CD4-positive, alpha-beta T cell treated with Interleukin-2 at 100 ng/mL for 4 hours (primary cell): ENCODE measurements at places on chromosomes 16 and 17.

GRCh38 chr17:45656527-45657181 is 127.5 kb upstream of the CRHR1 start:
- no peak for DNase-seq

- no peak for DNase-seq
Measured at GRCh38 chr17:55708175-55708974, 14.3 kb downstream of the TMEM100 start.

DNA sequence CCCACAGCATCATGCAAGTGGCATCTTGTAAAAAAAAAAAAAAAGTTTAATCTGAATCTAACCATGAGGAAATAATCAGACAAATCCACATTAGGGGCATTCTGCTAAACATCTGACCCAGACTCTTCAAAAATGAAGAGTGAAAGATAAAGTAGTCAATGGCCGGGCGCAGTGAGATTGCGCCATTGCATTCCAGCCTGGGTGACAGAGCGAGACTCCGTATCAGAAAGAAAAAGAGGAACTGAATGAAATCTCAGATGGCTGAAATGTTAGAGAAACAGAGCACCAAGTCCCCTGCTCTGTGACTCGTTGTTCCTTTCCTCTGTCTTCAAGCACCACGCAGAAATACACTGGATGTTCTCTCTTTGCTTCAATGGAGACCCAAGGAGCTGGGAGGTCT is 12.7 kb upstream of the RNF135 start:
- no peak for DNase-seq

GRCh38 chr17:29682987-29683386 is 60.3 kb upstream of the CORO6 start:
- DNase-seq: no peak

DNA sequence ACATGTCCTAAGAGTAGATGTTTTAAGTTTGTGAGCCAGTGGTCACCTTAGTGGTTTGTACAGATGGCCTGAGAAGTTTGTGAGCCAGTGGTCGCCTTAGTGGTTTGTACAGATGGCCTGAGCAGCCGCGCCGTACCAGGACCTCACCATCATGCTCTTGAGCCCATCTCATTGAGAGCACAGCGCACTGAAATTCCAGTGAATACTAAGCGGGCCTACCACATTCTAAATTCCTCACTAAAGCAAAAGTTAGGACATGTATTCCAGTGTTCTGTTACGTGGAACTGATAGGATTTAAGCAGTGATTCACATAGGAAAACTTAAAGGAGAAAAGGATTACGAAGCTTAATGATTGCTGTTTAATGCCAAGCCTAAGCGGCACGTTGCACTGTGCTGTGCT is 3.9 kb downstream of the USP10 start:
- no peak for DNase-seq

GRCh38 chr17:81456091-81456490 is 56.5 kb downstream of the ACTG1 start:
- no peak for DNase-seq

- DNase-seq: no peak
Measured at GRCh38 chr17:66775271-66775670, 59.6 kb upstream of the CACNG5 start.

DNA sequence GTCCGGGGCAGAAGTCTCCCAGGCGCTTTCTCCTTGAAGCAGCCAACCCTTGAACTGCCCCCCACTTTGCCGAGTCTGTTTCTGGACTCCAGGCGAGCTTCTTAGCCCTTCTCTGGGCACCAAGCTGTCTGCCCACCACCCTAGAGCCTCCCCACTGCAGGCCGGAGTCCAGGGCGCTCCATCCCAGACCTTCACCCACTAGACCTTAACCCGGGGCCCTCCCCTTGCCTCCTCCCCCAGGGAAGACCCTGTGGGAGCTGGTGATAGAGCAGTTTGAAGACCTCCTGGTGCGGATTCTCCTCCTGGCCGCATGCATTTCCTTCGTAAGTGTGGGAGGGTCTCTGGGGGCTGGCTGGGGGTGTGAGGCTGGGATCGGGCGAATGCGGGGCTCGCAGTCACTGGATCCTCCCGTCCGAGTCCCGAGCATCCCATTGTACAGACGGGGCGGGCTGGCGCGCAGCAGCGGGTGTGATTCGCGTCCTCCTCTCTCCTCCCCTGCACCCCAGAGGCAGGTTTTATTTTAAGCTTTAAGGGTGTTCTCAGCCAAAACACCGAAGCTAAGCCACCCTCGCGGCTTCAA is 1.1 kb downstream of the ATP2A1 start:
- no peak for DNase-seq

- DNase-seq: no peak
Measured at GRCh38 chr17:17422641-17423040, 54.2 kb upstream of the MED9 start.

DNA sequence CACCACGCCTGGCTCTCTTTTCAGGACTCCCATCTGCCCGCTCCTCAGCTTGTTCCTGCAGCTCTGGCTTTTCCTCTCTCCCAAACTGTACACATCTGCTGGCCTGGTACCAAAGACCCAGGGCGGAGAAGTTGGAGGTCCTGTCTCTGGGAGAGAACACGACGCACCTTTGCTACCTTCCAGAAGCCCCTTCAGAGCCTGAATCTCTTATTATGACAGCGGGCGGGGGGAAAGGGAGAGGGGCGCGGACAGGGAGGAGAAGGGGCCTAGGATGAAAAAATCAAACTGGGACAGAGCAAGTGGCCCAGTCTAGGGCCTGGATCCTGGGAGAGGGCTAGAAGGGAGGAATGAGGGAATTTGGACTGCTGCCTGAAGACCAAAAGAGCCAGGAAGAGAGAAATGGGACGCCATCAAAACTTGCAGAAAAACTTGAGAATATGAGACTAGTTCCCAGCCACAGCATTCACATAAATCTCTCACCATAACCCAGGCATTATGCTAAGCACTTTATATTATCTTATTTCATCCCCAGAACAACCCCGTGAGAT is 2.5 kb upstream of the PER1 start:
- no peak for DNase-seq

DNA sequence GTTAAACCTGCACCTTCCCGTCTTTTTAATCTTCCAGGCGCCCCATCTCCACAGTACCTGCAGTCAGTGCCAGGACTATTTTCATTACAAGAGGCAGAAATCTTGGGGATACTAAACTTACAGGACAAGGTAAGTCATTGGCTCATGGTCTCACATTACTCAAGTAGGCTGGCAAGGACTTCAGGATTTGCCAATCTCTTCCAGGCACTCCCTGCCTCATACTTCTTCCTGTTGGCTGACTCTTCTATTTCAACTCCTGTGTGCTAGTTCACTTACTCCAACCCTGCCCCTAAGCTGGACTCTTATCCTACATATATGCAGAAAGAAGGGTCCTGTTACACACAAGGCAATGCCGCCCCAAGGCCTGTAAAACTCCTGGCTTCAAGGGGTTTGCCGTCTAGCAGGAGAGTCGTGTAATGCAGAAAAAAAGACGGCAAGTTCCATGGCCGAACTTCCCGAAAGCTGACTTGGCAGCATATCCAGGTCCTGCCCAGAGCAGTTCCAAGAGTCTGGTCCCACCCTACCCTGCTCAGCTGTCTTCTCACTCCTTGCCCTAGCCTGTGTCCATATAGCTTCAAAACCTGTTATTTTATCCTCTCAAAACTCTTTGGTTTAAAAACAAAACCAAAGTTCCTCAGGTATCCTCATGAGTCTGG is 14.8 kb downstream of the ERN1 start:
- DNase-seq: no peak

GRCh38 chr16:5477251-5477650 is 379.7 kb upstream of the EEF2KMT start:
- no peak for DNase-seq

DNA sequence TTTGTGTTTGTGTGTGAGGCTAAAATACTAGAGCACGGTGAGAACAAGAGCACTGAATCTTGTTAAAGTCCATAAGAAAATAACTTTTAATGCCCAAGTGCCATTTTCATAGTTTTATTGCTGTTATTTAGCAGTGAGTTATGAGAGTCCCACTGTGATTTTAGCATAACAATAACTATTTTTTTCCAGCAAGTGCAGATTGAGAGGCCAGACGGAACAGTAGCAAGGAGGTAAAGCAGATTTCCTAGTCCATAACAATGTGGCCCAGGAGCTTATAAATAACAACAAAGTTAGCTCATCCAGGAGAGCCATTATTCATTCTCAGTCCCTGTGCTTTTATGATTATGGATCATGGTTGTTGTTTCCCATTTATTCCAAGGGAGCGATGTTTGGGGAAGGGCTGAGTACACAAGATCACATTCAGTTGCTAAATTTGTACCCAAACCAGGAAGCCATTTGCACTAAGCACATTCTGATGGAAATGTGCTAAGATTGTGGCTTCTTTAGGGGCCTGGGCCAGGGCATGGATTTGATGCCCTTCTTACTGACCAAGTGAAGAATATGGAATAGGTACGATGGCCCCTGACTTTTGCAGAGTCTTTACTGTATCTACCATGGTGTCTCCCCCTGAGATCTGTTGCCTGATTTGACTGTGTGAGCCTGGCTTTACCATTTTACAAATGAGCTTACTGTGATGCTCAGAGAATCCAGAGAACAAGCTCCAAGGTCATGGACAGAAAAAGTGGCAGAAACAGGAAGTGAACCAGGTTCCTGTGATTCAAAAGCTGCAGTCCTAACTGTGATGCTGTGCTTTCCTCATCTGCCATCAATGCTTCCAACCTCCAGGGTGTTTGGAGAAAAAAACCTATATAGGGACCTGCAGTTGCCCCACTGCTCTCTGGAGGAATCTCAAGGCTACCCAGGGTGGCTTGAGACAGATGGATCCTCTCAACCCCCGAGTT is 204.7 kb upstream of the HSBP1 start:
- no peak for DNase-seq

DNA sequence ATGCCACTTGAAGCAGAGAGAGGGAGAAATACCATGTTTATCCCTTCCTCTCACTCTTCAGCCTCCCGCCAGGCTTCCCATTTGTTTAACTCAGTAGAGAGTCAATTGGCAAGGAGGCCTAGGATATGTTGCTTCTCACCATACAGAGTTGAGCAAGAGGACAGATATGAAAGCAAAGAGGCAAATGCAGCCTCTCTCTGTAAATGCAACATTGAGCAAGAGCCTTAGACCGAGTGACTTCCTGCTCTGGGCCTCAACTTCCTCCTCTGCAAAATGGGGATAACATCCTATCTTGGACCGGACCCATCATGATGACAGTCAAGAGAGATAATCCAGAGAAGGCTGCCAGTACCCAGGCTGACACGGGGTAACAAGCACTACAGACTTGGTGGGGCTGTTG is 36.8 kb downstream of the SOCS1 start:
- DNase-seq: no peak

DNA sequence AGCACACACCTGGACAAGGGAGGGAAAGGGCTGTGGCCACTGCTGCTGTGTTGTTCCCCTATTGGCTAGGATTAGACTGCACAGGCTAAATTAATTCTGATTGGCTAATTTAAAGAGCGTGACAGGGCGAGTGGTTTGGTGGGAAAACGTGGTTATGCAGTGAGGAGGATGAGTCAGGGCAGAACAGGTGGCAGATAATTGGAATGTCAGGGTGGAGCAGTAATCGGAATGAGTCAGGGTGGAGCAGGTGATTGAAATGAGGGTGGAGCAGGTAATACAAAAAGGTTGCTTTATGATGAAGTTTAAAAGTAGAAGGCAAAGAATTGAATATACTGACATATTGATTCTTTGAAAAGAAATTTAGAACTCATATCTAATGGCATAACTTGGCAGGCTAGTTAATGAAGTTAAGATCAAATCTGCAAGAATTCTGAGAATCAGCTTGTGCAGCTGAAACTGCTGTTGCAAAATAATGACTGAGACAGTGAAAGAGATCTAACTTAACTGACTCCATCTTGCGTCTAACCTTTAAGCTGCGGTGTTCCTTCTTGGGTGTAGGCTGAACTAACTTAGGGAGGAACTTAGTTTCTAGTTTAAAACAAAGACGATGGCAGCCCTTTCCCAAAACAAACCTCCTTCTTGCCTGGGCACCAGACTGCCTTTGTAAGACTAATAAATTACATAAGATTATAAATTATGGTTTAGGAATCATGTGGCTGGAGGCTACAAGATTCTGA is 174.3 kb downstream of the UTP18 start:
- DNase-seq: peak; percentile 51

DNA sequence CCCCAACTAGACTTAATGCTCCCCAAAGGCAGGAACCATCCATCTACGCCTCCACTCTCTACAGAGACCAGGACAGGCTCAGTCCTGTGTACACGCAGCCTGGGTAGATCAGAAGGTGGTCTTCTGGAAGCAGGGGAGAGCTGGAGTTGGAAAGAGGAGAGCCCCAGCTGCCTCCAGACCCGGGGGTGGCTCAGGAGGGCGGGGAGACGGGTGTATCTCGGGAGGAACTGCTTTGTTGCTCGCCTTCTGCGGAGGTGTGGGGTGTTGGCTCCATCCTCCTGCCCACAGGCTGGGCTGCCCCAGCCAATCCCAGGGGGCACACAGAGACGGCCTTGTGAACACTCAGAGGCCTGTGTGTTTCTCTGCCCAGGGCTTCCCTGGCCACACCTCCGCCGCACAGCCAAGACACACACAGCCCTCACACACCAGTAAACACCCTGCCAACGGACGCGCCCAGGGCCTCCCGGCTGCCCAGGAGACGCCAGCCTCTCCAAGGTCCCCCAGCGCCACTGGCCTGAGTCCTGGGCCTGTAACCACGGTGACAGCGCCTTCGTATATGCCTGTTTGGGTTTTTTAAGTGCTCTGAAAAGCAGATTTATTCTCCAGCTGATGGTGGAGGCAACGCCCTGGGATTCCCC is 143.4 kb upstream of the CDC42EP4 start:
- no peak for DNase-seq

- no peak for DNase-seq
Measured at GRCh38 chr17:53635444-53635843, 187.3 kb upstream of the KIF2B start.

DNA sequence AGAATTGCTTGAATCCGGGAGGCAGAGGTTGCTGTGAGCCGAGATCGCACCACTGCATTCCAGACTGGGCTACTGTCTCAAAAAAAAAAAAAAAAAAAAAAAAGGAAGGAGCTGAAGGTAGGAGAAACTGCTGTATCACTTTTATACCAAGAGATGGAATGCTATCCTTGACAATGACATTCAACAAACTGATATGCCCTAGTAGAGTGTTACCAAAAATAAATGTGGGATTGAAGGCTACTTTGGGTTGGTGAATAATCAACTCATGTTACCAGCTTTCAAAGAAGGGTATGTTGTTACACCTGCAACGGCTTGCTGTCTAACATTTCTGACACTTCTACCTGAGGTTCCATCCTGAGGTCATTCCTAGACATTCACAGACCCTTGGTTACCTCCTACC is 84.9 kb downstream of the TEX14 start:
- no peak for DNase-seq

- DNase-seq: no peak
Measured at GRCh38 chr16:17304491-17305119, 166.2 kb downstream of the XYLT1 start.

GRCh38 chr17:8991514-8992285 is 26.2 kb upstream of the PIK3R5 start:
- DNase-seq: peak; percentile 73

- no peak for DNase-seq
Measured at GRCh38 chr16:15529673-15530072, 95.3 kb downstream of the BMERB1 start.
